ENCODE measurements at places on chromosomes 16 and 17.

- no peak for DNase-seq
Observed at GRCh38 chr17:33874617-33875060, 380.4 kb upstream of the CCL2 start.

GRCh38 chr16:10521681-10522274, 58.6 kb downstream of the EMP2 start:
- DNase-seq = peak; percentile 42

GRCh38 chr17:76840443-76840767, 27.8 kb upstream of the MGAT5B start:
- DNase-seq = no peak

- DNase-seq = no peak
Observed at GRCh38 chr16:11181242-11181898, 74.6 kb downstream of the SOCS1 start.

GRCh38 chr17:15451680-15452079, 15.7 kb downstream of the CDRT4 start:
- no peak for DNase-seq

GRCh38 chr16:47051031-47051430, 77.6 kb upstream of the DNAJA2 start:
- no peak for DNase-seq

- no peak for DNase-seq
Observed at GRCh38 chr17:10119203-10120108, 79.0 kb downstream of the GAS7 start.

GRCh38 chr17:32192379-32192778, 50.1 kb downstream of the RHOT1 start:
- DNase-seq = no peak

DNA sequence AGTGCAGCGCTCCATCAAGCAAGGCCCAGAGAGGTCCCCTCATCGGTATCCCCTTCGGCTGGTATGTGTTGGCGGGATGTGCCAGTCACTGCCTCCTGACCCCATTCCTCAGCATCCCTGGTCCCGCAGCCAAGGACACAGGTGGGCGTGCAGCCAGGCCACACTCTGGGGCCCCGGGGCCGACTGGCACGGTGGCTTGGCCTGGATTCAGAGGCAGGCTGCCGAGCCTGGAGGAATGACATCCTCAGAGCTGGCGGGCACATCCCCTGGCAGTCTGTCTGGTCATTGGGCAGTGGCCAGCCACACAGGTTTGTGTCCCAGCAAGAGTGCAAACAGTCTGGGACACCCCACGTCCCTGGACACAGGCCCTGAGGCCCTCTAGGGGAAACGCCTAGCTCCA, 111.1 kb downstream of the SDK2 start:
- DNase-seq = no peak

- no peak for DNase-seq
Observed at GRCh38 chr17:41653892-41654677, 29.7 kb upstream of the KRT17 start.

Data from activated CD4-positive, CD25-positive, alpha-beta regulatory T cell treated with anti-CD3 and anti-CD28 coated beads, Interleukin-2, amount 50 U/mL, for 72 hours (primary cell).